ENCODE measurements at places on chromosomes 1 and 21.

- no peak for DNase-seq
- peaks cover 2% of the 10 kb centered on the region for H3K27me3 ChIP-seq
- H3K4me3 ChIP-seq = no peak overlapping the region
- H3K36me3 ChIP-seq = no peaks in the 10 kb centered on the region
Observed at GRCh38 chr1:41919764-41920397, 1.2 kb upstream of the HIVEP3 start.

DNA sequence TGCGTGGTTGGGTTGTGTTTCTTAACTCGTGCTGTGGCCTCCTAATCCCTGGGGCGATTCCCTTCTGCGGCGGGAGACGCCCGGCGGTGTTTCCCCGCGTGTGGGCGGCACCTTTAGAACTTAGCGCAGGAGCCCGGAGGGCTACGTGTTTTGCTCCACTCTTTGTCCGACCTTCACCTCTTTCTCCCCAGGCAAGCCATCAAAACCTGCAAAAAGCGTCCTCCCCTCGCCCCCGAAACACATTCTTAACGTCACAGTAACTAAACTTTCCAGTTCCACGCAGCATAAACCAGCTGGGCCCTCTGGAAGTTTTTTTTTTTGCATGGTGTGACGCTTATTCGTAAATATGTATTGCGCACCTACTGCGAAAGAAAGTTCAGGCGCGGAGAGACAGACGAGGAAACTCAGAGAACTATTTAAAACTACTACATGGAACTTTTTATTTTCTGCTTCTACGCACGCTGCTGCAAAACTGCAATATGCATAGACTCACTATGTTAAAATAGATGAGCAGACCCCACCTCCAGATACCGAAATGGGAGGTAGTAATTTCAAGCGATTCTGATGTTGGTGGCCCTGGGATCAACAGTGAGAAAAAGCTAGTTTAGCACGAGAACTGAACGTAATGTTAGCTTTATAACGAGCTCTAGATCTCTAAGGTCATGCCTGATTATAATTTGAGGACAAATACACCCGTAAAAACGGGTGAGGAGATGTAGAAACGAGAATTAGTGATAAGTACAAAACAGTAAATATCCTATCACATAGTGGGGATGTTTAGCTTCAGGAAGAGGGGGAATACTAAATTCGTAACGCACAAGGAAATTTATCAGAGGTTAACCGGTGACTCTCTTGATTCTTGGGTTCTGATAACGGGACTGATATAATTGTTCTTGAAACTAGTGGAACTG lies 920 bp downstream of the MTR start:
- H3K4me1 ChIP-seq = peaks cover 7% of the 10 kb centered on the region
- peak; percentile 17 for DNase-seq
- no peaks in the 10 kb centered on the region for H3K36me3 ChIP-seq
- H3K4me3 ChIP-seq = peak overlapping the region; percentile 95

DNA sequence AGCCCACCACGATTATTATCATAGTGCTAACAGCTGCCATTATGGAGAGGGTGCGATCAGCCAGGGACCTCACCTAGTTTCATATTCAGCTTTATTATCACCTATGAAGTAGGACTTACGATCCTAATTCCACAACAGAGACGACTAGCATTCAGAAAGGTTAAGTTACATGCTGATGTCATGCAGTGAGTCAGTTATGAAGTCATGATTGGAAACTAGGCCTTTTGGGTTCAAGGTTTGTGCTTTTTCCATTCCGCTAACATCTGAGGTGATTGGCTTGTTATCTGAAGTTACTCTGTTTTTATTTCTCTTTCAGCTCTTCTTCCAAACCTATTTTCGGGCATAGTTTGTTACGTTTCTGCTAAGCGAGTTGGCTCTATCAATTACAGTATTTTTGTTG lies 251.1 kb downstream of the CAMTA1 start:
- no peak overlapping the region for H3K27ac ChIP-seq
- H3K4me3 ChIP-seq = no peak overlapping the region
- DNase-seq = no peak
- H3K27me3 ChIP-seq = no peaks in the 10 kb centered on the region

DNA sequence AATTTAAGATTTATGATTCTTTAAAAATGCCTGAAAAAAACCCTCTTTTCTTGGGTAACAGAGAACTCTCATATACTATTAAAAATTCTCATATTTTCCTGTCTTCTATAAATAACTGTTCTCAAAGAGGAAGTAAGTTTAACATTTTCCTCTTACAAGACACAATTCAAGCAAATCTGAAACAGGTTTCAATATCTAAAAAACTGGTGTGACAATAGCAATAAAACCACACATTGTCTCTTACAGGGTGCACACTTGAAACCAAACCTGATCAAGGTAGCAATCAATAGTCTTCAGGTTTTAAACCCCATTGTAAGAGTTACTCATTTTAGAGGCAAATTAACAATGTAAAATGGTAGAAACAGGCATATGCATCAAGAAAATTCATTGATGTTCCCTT lies 28.0 kb downstream of the FUBP1 start:
- DNase-seq = no peak
- H3K36me3 ChIP-seq = peaks cover 20% of the 10 kb centered on the region
- no peaks in the 10 kb centered on the region for H3K27me3 ChIP-seq
- H3K27ac ChIP-seq = no peak overlapping the region
- no peak overlapping the region for H3K4me3 ChIP-seq

DNA sequence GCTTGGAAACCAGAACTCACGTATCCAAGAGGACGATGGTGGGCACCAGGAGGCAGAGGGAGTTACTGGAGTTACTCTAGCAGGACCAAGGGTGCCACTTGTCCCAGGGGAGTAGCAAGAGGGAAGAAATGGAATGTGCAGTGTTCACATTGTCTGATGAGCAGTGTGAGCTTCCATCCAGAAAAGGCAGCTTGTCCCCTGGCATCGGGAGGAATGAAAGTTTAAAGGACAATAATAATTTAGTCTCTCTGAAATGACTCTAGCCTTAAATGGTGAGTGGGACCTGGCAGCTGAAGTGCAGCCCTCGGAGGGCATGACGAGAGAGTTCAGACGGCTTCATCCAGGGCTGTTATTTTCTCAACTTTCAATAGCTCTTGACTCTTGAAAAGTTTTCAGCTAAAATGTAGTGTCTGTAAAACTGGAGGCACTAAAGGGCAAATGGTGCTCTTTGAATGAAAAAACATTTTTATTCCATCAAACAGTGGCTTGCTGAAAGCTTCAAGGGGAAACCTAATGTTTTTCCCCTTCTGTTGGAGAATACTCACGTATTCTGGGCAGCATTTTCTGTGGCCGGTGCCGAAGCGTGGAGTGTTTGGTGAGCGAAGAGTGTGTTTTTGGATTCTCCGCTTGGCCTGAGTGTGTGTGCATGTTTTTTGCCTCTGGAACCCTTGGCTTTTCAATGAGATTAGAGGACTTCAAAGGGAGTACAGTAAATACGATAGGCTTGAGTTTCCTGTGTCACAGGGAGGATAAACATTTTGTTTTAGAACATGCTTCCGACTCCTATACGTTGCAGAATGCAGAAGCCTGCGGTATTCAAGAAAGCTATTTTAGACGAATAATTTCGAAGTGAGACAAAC lies 157.3 kb downstream of the GALNT2 start:
- H3K27ac ChIP-seq = no peak overlapping the region
- H3K4me3 ChIP-seq = no peak overlapping the region
- no peaks in the 10 kb centered on the region for H3K27me3 ChIP-seq
- H3K36me3 ChIP-seq = no peaks in the 10 kb centered on the region

GRCh38 chr1:89987159-89987819 lies 7.6 kb upstream of the ZNF326 start:
- H3K27me3 ChIP-seq = no peaks in the 10 kb centered on the region
- H3K4me1 ChIP-seq = no peaks in the 10 kb centered on the region
- no peak overlapping the region for H3K4me3 ChIP-seq
- no peaks in the 10 kb centered on the region for H3K36me3 ChIP-seq
- no peak overlapping the region for H3K27ac ChIP-seq
- peak; percentile 92 for DNase-seq

GRCh38 chr21:21200939-21201615 lies 202.9 kb downstream of the NCAM2 start:
- H3K27me3 ChIP-seq = no peaks in the 10 kb centered on the region
- DNase-seq = no peak

- no peak overlapping the region for H3K4me3 ChIP-seq
- H3K4me1 ChIP-seq = peaks cover 7% of the 10 kb centered on the region
- H3K27ac ChIP-seq = no peak overlapping the region
- no peaks in the 10 kb centered on the region for H3K27me3 ChIP-seq
- no peaks in the 10 kb centered on the region for H3K36me3 ChIP-seq
Observed at GRCh38 chr1:45545553-45546310, 4.9 kb upstream of the AKR1A1 start.

DNA sequence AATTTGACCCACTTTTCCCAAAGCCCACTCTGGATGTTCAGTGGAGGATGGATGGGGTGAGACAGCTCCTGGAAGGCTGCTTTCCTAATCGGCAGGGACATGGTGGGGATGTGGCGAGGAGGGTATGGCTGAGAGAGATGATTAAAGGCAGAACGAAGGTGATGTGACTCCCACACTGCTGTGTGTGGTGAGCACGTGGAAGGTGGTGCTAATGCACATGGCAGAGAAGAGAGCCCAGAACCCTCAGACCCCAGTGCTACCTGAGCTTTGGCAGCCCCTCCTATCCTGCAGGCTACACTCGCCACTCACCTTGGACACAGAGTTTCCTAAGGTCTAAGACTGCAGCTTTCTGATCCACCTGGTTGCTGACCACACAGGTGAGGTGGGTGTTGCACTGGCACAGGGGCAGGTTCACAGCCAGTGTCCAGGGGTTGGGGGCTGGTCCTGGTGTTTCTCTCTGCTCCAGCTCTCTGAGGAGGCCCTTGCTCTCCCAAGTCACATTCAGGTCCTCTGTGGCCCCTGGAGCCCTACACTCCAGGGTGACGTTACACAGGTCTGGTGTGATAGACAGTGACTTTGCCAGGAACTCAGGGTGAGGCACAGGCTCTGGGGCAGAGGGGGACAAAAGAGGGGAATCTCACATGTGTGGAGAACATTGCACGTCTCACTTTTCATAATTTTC lies 151.4 kb upstream of the ETV3 start:
- no peaks in the 10 kb centered on the region for H3K36me3 ChIP-seq
- no peaks in the 10 kb centered on the region for H3K4me1 ChIP-seq
- no peak overlapping the region for H3K4me3 ChIP-seq
- DNase-seq = no peak
- H3K27ac ChIP-seq = no peak overlapping the region
- H3K27me3 ChIP-seq = no peaks in the 10 kb centered on the region

DNA sequence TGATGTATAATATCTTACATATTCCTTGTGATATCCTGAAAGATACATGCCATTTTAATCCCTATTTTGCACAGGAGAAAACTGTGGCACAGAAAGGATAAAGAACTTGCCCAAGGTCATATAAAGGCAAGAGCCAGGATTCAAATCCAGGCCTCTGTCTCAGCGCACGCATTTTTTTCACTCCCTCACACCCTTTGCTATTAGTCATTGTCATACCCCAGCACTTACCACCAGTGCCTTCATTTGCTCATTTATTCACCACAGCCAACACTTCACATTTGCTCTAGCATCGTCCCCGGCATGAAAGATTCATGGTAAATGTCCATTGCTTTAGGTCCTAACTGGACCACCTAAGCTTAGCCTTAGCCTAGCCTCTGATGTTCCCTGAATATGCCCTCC lies 14.2 kb downstream of the ALX3 start:
- no peak overlapping the region for H3K4me3 ChIP-seq
- H3K27ac ChIP-seq = no peak overlapping the region
- DNase-seq = no peak
- H3K27me3 ChIP-seq = no peaks in the 10 kb centered on the region
- H3K4me1 ChIP-seq = no peaks in the 10 kb centered on the region

DNA sequence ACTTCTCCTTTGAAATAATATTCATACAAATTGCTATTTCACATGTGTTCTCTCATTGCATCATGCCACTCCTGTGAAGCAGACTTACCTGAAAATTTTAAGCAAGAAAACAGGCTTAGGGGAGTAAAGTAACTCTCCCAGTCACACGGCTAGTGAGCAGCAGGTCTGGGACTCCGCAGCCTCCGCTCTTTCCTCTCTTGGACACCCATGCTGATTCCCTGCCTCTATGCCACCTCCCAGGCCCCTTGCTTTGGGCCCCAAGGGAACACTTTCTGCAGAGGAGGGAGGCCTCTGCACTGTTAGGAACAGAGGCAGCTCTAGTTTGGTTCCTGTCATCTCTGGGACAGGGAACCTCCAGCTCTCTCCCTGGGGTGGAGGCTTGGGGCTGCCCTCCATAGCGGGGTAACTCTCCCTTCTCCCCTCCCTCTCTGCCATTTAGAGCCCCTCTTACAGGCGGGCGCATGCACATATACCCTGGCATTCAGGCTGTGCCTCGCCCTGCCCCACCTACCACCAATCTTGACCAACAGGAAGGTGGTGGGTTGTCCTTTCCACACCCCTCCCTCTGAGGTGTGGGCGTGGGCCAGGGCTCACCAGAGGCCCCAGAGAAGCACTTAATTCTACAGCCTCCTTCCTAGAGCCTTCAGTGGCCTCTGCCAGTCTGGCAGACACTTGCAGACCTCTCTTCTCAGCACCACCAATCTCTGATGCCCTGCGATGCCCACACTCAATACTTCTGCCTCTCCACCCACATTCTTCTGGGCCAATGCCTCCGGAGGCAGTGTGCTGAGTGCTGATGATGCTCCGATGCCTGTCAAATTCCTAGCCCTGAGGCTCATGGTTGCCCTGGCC lies at the start of gene RXFP4:
TSS of gene RXFP4 (plus strand) at position 646 of the 852 bp plus-strand sequence. CDS start at position 718, 72 bp downstream.
- peaks cover 11% of the 10 kb centered on the region for H3K36me3 ChIP-seq
- no peak within 1 kb of the TSS for H3K4me3 ChIP-seq
- H3K27ac ChIP-seq = peak within 1 kb of the TSS; percentile 78

DNA sequence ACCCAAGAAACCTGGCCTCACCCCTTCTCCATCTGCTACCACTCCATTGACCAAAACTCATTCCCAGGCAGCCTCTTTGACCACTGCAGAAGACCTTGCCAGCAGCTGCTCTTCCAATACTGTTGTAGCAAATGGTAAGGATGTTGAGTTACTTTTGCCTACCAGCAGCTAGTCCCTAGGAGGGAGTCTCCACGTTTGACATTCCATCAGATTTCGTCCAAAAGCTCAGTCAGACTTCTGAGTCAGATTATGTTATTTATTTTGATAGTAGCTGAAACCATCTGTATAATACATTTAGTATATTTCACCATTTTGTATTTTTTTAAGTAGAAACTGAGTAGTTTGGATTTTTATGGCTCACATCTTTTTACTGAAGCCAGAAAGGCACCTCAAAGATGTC lies 51.5 kb upstream of the WNT2B start:
- peaks cover 17% of the 10 kb centered on the region for H3K36me3 ChIP-seq
- H3K27ac ChIP-seq = no peak overlapping the region
- no peaks in the 10 kb centered on the region for H3K4me1 ChIP-seq
- no peak for DNase-seq

- no peak overlapping the region for H3K27ac ChIP-seq
- no peaks in the 10 kb centered on the region for H3K36me3 ChIP-seq
- no peaks in the 10 kb centered on the region for H3K27me3 ChIP-seq
- H3K4me3 ChIP-seq = no peak overlapping the region
Observed at GRCh38 chr1:76162254-76162653, 87.7 kb downstream of the ST6GALNAC3 start.
